ENCODE measurements at places on chromosomes 3 and 15. TPM values are rescaled to one million over a fixed set of nuclear protein-coding genes. Genes with fewer than 3 reads are reported as not detected.

GRCh38 chr15:72117486-72118016 is 399 bp downstream of the MYO9A start:
- DNase-seq = no peak

- no peak for DNase-seq
Observed at GRCh38 chr3:16846373-16847080, 38.2 kb upstream of the PLCL2 start.

The LCMT2 gene
- 8.0 TPM for total RNA-seq

- no peak for DNase-seq
Observed at GRCh38 chr3:148042663-148043445, 633.7 kb downstream of the ZIC1 start.

DNA sequence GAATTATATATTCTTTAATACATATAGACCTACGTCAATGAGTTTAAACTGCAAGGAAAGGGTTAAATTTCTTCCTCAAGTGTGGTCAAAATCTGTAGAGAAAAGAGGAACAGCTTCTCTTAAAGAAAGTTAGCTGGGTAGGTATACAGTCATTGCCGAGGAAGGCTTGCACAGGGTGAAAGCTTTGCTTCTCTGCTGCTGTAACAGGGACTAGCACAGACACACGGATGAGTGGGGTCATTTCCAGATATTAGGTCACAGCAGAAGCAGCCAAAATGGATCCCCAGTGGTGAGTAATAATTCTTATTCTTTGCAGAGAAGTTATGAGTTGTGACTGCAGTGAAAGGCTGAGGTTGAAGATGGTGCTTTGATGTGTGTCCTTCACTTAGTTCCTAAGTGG is at the start of gene CD86:
Gene CD86, plus strand, starts transcription at position 148 of the 400 bp plus-strand sequence. Its CDS starts 128 bp downstream, at position 276.
- DNase-seq = no peak

The SPESP1 gene
- total RNA-seq = not detected

GRCh38 chr3:129282727-129283327 is 4.2 kb downstream of the HMCES start:
- no peak for DNase-seq

- DNase-seq = no peak
Observed at GRCh38 chr3:101825904-101826445, 23.3 kb upstream of the NFKBIZ start.

GRCh38 chr3:86658876-86659275 is 332.1 kb downstream of the VGLL3 start:
- no peak for DNase-seq

The GOLGA6D gene
- total RNA-seq = not detected

DNA sequence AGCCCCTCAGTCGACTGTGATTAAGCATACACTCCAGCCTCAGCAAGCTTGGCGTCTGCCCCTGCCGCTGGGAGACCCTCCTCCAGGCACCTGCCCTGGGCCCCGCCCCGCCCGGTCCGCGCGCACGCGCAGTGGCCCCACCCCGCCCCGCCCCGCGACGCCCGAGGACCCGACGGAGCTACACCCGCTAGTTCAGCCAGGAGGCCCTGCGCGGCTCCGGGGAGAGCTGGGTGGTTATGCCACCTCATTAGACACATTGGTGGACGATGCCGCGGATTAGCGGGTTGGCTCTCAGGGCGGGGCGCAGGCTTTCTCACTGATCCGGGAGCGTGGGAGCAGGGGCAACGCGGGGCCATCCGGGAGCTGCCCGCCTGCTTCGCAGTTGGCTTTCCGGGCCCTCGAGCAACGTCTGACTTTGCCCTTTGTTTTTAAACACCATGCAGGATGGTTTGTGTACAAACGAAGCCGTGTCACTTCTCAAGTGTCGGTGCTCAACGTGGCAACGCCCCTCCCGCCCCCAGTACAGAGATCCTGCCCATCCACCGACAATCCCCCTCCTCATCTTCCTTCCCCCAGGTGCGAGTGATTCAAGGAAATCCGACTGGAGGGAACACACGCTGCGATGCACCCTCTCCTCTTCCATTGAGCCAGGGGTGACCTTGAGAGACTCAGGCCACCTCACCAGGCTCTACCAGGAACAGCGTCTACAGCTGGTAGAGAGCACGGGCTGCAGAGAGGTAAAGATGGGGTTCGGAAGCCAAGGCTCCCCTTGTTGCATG is 109.3 kb downstream of the SHQ1 start:
- DNase-seq = peak; percentile 49

GRCh38 chr3:156586905-156587759 is 32.2 kb upstream of the SSR3 start:
- no peak for DNase-seq

- no peak for DNase-seq
Observed at GRCh38 chr3:36214460-36214859, 165.8 kb upstream of the STAC start.

The IQCF5 gene
- not detected for total RNA-seq

- DNase-seq = no peak
Observed at GRCh38 chr15:78182821-78183220, 33.7 kb downstream of the IDH3A start.

The PPARG gene
- not detected for total RNA-seq

GRCh38 chr15:95724908-95725633 is 605.4 kb upstream of the NR2F2 start:
- DNase-seq = no peak

GRCh38 chr15:41125931-41126642 is 10.0 kb upstream of the INO80 start:
- no peak for DNase-seq

DNA sequence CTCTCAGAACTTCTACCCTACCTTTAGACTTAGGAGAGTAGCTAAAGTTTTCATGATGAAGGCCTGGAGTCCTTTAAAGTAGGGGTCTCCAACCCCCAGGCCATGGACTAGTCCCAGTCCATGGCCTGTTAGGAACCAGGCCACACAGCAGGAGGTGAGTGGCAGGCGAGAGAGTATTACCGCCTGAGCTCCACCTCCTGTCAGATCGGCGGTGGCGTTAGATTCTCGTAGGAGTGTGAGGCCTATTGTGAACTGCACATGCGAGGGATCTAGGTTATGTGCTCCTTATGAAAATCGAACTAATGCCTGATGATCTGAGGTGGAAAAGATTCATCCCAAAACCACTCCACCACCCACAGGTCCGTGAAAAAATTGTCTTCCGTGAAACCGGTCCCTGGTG is 18.3 kb upstream of the CACNA2D3 start:
- no peak for DNase-seq

The CD200 gene
- 0.35 TPM for total RNA-seq

Measured in natural killer cell (primary cell).